ENCODE measurements at places on chromosomes 7 and 10.

- no peak for DNase-seq
- no peaks in the 10 kb centered on the region for H3K27me3 ChIP-seq
- H3K4me3 ChIP-seq, result no peak overlapping the region
- no peaks in the 10 kb centered on the region for H3K4me1 ChIP-seq
- H3K27ac ChIP-seq, result no peak overlapping the region
- H3K36me3 ChIP-seq, result no peaks in the 10 kb centered on the region
Observed at GRCh38 chr7:82789883-82790609, 346.5 kb upstream of the CACNA2D1 start.

DNA sequence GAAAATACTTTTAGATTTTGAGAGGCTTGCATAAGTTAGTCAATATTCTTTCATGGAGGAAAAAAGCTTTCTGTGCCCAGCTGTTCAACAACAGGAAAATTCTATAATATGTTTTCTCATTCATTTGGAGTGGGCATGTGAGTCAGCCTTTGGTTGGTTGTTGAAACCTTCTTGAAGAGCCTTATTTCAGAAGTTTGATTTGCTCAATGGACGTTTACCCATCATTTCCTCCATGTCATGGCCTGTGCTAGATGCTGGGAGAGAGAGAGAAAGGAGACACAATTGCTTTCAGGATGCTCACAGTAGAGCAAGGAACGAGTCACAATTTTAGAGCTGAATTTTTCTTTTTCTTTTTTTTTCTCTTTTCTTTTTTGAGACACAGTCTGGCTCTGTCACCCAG lies 181.7 kb downstream of the PRKCQ start:
- H3K4me1 ChIP-seq, result peaks cover 2% of the 10 kb centered on the region
- H3K36me3 ChIP-seq, result no peaks in the 10 kb centered on the region
- H3K27me3 ChIP-seq, result no peaks in the 10 kb centered on the region
- no peak overlapping the region for H3K27ac ChIP-seq

GRCh38 chr7:118844748-118845147 lies 620.2 kb downstream of the ANKRD7 start:
- no peak for DNase-seq
- H3K4me1 ChIP-seq, result no peaks in the 10 kb centered on the region
- no peak overlapping the region for H3K27ac ChIP-seq
- no peak overlapping the region for H3K4me3 ChIP-seq
- no peaks in the 10 kb centered on the region for H3K36me3 ChIP-seq

- no peaks in the 10 kb centered on the region for H3K36me3 ChIP-seq
- H3K4me3 ChIP-seq, result peak within 1 kb of the TSS; percentile 100
- H3K27ac ChIP-seq, result peak within 1 kb of the TSS; percentile 99
- DNase-seq, result peak; percentile 94
Observed at GRCh38 chr7:77537136-77537777, at the start of gene PTPN12. TSS of gene PTPN12 (plus strand) at chr7:77537295. CDS start at chr7:77537547, 252 bp downstream.

DNA sequence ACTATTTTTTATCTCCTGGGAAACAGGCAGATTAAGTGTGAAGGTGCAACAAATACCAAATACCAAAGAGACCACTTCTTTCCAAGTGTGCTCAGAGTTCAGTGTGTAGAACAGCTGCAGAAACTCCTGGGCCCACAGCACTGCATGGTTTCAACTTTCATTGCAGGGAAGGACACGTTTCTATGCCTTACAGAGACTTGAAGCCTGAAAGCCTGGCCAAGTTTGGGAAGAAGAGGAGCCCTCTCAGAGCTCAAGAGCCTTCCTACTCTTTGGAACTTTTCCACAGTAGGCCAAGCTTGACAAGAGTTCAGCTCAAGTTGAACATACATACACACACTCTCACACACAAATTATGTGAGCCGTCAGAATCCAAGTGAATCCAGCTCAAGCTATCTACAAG lies 2.5 kb downstream of the HOXA4 start:
- H3K4me1 ChIP-seq, result peaks cover 82% of the 10 kb centered on the region
- H3K36me3 ChIP-seq, result no peaks in the 10 kb centered on the region
- peak overlapping the region; percentile 100 for H3K27ac ChIP-seq
- H3K4me3 ChIP-seq, result peak overlapping the region; percentile 10
- DNase-seq, result no peak

- no peak overlapping the region for H3K4me3 ChIP-seq
- H3K36me3 ChIP-seq, result peaks cover 11% of the 10 kb centered on the region
- H3K27me3 ChIP-seq, result no peaks in the 10 kb centered on the region
- DNase-seq, result no peak
- peaks cover 50% of the 10 kb centered on the region for H3K4me1 ChIP-seq
- peak overlapping the region; percentile 86 for H3K27ac ChIP-seq
Observed at GRCh38 chr7:36289833-36290661, 99.6 kb upstream of the ANLN start.

DNA sequence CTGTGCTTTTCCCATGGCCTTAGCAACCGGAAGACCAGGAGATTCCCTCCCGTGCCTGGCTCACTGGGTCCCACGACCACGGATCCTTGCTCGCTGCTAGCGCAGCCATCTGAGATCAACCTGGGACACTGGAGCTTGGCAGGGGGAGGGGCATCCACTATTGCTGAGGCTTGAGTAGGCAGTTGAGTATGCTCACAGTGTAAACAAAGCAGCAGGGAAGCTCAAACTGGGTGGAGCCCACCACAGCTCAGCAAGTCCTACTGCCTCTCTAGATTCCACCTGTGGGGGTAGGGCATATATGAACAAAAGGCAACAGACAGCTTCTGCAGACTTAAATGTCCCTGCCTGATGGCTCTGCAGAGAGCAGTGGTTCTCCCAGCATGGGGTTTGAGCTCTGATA lies 697.0 kb downstream of the SORCS1 start:
- H3K4me1 ChIP-seq, result no peaks in the 10 kb centered on the region
- no peaks in the 10 kb centered on the region for H3K27me3 ChIP-seq
- no peak overlapping the region for H3K4me3 ChIP-seq
